Fibroblast of the conjunctiva (primary cell): ENCODE measurements at places on chromosomes 3 and 15.
A peak's percentile ranks its signal among the peaks of the same experiment; 100 is the strongest.

DNA sequence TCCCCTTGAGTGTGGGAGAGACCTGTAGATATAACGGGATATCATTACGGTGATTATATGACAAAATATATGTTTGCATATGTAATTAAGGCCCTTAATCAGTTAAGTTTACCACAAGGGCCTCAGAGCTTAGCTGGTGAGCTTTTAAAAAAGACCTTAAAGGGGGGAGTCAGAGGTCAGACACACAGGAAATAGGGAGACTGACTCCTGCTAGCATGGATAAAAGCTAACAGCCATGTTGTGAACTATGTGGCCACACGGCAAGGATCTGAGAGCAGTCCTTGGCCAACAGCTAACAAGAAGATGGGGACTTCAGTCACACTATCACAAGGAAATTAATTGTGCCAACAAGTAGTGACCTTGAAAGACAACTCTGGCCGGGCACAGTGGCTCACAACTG, 3.1 kb downstream of the STAG1 start:
- no peak for DNase-seq

DNA sequence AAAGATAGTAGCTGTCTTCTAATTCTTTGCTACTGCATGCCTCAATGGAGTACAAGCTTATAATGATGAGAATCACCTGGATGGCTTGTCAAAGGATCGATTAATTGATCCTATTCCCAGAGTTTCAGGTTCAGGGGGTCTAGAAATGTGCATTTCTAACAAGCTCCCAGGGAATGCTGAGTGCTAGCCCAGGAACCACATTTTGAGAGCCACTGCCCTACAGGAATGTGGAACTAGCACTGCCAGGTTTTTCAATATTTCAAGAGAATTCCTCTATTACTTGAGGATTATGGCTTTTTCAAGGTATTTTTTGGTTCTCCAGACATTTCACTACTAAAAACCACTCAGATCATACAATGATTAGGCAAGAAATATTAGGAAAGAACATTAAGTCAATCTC, 52.7 kb downstream of the RARB start:
- DNase-seq, result no peak

DNA sequence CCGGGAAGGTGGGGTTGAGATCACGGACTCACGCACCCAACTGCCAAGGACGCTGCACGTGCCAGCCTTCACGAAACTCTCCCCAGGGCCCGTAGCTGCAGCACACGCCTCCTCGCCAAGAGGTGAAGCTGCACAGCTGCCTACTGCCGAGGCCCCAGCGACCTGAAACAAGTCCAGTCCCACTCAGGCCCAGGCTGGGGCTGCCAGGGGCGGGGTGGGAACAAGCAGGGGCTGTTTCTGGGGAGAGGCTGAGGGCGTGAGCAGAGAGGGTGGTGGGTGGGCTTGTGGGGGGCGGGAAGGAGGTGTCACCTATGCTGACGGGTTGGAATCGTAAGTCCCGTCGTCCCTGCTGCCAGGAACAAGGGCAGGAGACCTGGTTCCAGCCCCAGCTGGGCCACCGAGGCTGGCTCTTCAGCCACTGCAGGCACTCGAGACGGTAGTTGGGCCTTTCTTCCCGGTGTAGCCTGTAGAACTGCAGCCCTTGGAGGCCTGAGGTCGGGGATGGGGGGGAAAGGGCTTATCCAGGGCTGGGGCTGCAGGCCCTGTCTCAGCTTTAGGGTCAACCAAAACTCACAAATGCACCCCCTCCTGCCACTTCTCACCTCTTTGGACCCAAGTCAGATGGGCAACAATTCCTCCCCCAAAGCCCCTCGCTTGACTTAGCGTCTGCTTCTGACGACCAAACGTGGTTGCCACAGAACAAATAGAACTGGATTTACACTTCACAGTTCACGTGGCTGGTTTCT, 44.4 kb downstream of the MUC20 start:
- no peak for DNase-seq

- DNase-seq, result peak; percentile 55
These were observed at the start of gene ZBTB20 for GRCh38 chr3:115146418-115147328. TSS of gene ZBTB20 (minus strand) at chr3:115147288.

GRCh38 chr3:143840636-143841035, 7.6 kb downstream of the SLC9A9 start:
- no peak for DNase-seq

- no peak for DNase-seq
These were observed 82.0 kb downstream of the HHLA2 start for GRCh38 chr3:108378153-108378951.

- no peak for DNase-seq
These were observed 91.1 kb downstream of the ASB7 start for GRCh38 chr15:100693451-100693850.

- no peak for DNase-seq
These were observed 168.6 kb downstream of the SHQ1 start for GRCh38 chr3:72679540-72680198.

GRCh38 chr3:168422843-168423242, 327.1 kb upstream of the GOLIM4 start:
- no peak for DNase-seq

GRCh38 chr3:177307391-177307790, 110.1 kb upstream of the TBL1XR1 start:
- DNase-seq, result no peak

DNA sequence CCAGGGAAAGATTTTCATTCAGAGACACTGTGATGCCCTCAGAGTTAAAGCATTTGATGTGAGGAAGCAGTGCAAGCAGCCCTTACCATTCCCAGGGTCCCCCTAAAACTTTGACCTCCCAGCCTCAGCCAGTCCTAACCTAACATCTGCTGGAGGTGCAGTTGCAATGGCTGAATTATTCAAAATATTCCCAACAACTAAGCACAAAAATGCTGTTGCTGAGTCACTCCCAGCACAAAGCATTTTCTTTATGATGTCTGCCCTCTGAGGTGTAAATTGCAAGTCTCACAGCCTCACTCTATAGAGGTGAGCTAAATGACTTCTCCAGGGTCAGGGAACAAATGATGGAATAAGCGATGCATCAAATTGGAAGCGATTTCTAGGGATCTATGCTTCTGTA, 6.4 kb upstream of the REC114 start:
- DNase-seq, result no peak

DNA sequence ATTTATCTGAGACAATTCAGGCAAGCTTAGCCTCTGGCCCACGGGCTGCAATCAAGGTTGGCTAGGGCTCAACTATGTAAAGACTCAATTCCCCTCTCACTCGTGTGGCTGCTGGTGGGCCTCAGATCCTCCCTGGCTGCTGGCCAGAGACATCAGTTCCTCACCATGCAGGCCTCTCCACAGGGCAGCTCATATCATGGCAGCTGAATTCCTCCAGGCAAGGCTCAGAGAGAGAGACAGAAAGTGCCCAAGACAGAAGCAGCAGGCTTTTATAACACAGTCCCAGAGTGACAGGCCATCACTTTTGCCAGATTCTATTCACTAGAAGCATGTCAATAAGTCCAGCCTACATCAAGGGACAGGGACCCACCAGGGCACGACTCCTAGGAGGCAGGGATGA, 63.2 kb downstream of the XXYLT1 start:
- no peak for DNase-seq

DNA sequence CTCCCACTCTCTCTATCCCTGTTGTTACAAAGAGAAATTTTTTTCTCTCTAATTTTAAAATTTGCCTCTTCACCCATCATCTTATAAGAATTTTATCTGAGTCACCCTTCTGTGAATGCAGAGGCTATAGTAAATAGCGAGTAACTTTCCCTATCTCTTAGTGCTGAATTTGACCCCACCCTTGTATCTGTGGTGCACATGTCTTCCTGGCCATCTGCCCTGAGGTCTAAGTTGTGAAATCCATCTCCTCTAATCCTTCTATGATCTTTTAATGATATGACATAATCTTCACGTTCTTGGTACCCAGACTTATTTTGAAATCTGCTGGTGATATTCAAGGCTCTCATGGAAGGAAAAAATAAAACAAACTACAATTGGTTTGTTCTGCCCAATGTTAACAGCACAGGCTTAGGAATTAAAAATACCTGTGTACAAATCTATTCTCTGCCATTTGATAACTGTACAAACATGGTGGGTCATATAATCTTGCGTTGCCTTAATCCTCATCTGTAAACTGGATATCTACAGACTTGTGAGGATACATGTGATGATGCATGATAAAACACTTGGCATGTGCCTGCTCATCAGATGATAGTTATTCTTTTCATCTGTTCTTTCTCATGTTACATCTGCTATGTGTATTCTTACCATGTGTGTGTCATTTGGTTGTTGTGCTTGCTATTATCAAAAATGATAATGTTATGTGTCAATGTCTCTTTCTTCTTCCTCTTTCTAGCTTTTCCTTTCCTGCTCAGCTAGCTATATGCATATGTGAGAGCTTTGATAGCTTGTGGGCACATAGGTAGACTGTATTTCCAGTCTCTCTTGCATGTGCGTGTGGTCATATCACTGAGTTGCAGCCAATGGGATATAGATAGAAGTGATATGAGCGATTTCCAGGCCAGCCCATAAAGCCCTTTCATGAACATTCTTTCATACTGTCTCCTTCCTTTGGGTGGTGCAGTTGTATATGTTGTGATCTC, 13.7 kb upstream of the CCR3 start:
- DNase-seq, result peak; percentile 62

GRCh38 chr15:48469271-48469670, 138.0 kb downstream of the DUT start:
- DNase-seq, result no peak

DNA sequence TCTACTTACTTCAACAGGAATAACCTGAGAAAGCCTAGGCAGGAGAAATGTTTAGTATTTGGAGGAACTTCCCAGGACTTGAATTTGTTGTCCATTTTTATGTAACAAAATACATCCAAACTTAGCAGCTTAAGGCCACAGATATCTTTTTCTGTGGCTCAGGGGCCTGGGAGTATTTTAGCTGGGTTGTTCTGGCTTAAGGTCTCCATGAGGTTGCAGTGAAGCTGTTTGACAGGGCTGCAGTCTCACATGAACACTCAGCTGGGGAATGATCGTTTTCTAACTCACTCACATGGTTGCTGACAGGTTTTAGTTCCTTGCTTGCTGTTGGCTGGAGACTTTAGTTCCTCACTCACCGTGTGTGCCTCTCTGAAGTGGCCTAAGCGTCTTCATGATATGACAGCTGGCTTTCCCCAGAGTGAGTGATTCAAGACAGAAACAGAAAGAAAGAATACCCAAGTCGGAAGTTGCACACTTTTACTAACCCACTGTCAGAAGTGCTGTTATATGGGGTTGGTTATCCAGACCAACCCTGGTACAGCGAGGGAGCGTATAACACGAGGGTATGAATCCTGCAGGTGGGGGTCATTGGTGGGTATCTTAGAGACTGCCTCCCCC, 229.7 kb upstream of the TBL1XR1 start:
- DNase-seq, result no peak

- DNase-seq, result no peak
These were observed 559 bp downstream of the SENP5 start for GRCh38 chr3:196868297-196868661.

GRCh38 chr3:157441102-157441624, 4.5 kb downstream of the PTX3 start:
- no peak for DNase-seq

- no peak for DNase-seq
These were observed 14.5 kb downstream of the EPHB1 start for GRCh38 chr3:134809427-134810051.

GRCh38 chr3:36763850-36764703, at the start of gene DCLK3:
TSS of gene DCLK3 (minus strand) at chr3:36764553. CDS start at chr3:36764263, 290 bp downstream.
- DNase-seq, result no peak

- peak; percentile 93 for DNase-seq
These were observed 317.7 kb upstream of the TPRG1 start for GRCh38 chr3:188853856-188854771.

GRCh38 chr3:113677737-113678136, 18.7 kb downstream of the USF3 start:
- no peak for DNase-seq

DNA sequence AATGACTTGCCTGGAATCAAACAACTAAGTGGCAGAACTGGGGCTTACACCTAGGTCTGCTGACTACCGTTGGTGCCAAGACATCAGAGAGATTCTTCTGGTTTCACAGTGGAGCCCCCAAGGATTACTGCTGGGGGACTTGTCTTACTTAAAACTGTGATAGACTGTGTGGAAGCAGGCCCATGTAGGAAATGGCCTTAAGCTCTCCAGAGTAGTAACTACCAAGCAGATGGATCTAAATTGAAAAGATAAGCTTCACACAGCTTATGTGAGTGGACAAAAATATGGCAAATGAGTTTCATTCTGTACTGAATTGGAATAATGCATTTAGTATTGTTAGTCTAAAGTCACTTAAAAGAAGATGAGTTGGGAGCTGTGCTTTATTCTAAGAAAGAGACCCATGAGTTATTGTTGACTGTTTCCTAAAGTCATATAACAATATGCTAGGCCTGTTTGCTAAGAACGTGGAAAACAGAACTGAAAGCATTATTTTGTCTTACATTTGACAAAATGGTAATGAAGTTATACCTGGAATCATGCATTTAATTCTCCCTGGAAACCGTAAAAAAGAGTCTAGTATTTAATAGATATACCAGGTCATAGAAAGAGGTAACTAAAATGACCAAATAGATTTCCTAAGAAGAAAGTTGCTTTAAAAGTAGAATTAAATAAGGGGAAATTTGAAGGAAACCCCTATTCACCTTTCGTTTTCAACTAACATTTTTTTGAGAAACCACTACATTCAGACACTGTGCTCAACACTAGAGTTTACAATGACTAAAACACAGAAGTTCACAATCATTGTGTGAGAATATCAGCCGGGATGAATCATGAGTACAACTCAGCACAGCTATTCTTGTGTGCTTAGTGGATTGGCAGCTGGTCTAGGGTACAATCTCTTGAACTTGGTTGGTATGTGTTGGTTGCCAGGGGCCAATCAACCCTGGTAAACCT, 13.0 kb upstream of the MAPK6 start:
- no peak for DNase-seq

DNA sequence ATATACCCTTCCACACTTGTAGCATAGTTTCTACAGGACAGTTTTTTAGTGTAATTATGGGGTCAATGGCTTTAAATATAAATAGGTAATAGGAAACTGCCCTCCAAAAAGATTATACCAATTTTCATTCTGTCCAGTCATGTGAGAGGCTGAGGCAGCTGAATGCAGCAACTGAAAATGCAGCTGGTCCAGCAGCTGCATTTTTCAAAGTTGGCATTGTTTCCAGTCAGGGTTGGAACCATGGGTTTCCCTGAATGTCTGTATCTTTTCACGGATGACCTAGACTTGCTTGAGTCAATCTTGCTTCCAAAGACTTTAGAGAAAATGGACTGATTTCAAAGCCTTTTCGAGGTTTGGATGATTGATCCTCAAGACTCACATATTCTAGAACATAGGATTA, 9.9 kb upstream of the KNL1 start:
- no peak for DNase-seq

DNA sequence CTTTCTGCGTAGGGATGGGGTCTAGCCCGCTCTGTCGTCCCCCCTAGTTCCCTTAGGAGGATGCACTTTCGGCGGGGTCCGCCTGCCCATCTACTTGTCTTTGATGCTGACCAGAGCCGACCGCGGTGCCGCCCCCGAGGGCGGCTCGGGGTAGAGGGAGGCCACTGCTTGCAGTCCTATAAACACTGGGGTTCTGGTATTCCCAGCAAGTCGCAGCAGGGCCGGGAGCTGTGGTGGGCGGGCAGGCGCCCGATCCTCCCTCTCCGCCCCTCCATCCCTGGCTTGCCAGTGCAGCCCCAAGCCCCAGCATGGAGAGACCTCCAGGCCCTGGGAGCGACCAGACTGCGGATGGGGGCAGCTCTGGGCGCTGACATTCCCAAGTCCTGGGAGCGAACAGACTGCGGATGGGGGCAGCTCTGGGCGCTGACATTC, 830 bp downstream of the SEMA4B start:
- no peak for DNase-seq
